ENCODE measurements at places on chromosomes 1 and 21.

- no peaks in the 10 kb centered on the region for H3K27me3 ChIP-seq
- no peak overlapping the region for H3K4me3 ChIP-seq
- no peaks in the 10 kb centered on the region for H3K36me3 ChIP-seq
- no peak for DNase-seq
Measured at GRCh38 chr1:42450061-42450460, 5.8 kb downstream of the ZMYND12 start.

DNA sequence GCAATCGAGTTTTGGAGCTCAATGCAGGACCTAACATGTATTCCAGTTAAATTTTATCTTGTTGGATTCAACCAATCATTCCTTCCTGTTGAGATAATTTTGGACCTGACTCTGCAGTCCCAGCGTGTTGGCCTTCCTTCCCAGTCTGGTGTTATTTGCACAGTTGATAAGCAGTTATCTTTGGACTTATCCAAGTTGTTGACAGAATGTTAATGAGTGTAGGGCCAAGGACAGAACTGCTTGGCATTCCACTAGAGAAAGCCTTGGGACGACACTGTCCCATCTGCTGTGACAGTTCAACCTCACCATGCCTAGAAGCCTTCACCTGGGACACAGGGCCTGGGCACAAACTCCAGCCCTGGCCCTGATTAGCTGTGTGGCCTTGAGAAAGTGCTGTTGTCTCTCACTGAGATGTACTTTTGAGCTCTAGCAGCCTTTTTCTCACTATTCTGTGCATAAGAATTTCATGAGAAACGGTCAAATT, 104.1 kb upstream of the SLC25A33 start:
- H3K27me3 ChIP-seq, result no peaks in the 10 kb centered on the region
- no peak overlapping the region for H3K4me3 ChIP-seq
- DNase-seq, result no peak
- H3K36me3 ChIP-seq, result no peaks in the 10 kb centered on the region
- peak overlapping the region; percentile 23 for H3K27ac ChIP-seq
- peaks cover 31% of the 10 kb centered on the region for H3K4me1 ChIP-seq

GRCh38 chr21:20451046-20451445, 547.2 kb upstream of the NCAM2 start:
- no peak overlapping the region for H3K4me3 ChIP-seq
- H3K36me3 ChIP-seq, result no peaks in the 10 kb centered on the region
- no peaks in the 10 kb centered on the region for H3K27me3 ChIP-seq
- no peaks in the 10 kb centered on the region for H3K4me1 ChIP-seq
- DNase-seq, result no peak

GRCh38 chr21:17613242-17613676, 558 bp upstream of the BTG3 start:
- peak overlapping the region; percentile 80 for H3K4me3 ChIP-seq
- no peaks in the 10 kb centered on the region for H3K27me3 ChIP-seq
- peak overlapping the region; percentile 93 for H3K27ac ChIP-seq
- peaks cover 7% of the 10 kb centered on the region for H3K4me1 ChIP-seq
- DNase-seq, result no peak

DNA sequence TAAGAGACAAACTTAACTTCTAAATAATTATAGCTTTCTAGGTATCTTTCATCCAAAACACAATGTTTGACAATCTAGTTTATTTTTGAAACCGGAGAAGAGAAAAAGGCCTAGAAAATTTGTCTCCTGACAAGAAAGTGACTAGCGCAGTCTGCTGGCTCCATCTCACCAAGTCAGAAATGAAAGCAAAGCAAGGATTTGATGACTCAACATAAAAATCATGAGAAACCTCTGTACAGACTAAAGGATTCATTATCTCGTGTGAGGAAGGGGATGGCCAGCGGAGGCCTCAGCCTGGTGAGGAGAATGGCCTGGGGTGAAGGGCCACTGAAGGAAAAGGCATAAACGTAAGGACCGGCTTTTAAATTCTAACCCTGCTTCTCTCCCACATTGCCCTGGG, 20.0 kb upstream of the TSNAX start:
- no peaks in the 10 kb centered on the region for H3K36me3 ChIP-seq
- H3K27ac ChIP-seq, result peak overlapping the region; percentile 9
- no peak for DNase-seq

DNA sequence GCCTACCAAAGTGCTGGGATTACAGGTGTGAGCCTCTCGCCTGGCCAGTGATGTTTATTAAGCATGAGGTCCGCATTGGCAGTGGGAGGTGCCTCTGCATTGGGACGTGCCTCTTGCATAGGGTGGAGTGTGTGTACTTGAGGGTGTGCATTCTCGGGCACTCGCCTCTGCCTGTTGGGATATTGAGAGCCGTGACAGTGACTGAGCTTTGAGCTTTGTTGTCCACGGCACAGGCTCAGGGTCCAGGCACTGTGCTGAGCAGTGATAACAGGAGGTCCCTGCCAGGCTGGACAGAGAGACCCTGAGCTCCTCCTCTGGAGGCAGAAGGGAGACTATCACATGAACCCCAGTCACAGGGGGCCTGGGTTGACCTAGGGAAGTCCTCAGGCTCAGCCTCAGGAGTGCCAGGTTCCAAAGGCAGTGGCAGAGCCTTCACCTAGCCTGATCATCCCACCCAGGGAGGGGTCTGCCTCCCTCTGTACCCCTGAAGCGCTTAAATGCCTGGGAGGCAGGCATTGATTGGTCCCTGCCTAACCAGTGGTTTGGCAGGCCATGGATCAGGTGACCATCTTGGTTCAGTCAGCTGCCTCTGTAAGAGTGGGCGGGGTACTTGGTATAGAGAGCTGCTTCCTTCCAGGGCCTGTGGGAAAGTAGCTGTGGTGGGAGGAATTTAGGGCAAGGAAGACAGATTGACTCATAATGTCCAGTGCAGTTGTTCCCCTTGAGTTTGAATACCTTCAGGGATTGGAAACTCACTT, 213.8 kb upstream of the TMEM51 start:
- H3K27me3 ChIP-seq, result no peaks in the 10 kb centered on the region
- H3K36me3 ChIP-seq, result peaks cover 20% of the 10 kb centered on the region
- H3K4me1 ChIP-seq, result peaks cover 46% of the 10 kb centered on the region
- no peak for DNase-seq
- H3K4me3 ChIP-seq, result no peak overlapping the region

DNA sequence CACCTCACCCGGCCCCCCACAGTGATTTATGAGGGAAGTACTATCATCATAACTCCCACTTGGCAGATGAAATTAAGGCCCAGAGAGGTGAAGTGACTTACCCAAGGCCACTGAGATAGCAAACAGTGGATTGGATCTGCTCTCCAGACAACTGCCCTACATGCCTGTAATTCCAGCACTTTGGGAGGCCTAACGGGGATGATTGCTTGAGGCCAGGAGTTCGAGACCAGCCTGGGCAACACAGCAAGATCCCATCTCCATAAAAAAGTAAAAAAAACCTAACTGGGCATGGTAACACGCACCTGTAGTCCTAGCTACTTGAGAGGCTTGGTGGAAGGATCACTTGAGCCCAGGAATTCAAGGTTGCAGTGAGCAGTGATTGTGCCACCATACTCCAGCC, 14.2 kb upstream of the RNF19B start:
- H3K36me3 ChIP-seq, result no peaks in the 10 kb centered on the region
- H3K4me1 ChIP-seq, result peaks cover 14% of the 10 kb centered on the region
- no peak for DNase-seq
- no peak overlapping the region for H3K27ac ChIP-seq
- H3K4me3 ChIP-seq, result no peak overlapping the region
- no peaks in the 10 kb centered on the region for H3K27me3 ChIP-seq

DNA sequence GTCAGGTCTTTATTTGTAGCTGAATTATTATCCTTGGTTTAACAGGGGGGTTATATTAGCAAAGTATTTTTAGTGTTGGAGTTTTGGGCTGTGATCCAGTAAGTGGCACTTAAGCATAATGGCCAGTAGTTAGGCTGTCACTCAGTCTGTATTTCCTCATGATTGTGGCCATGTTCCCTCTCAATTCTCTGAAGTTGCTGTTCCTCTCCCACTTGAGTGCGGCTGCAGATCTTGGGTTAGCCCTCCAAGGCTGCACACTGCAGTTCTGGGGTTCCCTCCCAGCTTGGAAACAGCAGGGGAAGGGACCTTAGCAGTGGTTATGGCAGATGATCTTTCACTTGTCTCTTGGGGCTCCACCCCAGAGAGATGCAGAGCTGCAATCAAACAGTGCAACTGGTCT, 23.2 kb upstream of the DENND1B start:
- H3K4me1 ChIP-seq, result peaks cover 6% of the 10 kb centered on the region
- H3K27ac ChIP-seq, result no peak overlapping the region
- no peak for DNase-seq
- H3K36me3 ChIP-seq, result no peaks in the 10 kb centered on the region

DNA sequence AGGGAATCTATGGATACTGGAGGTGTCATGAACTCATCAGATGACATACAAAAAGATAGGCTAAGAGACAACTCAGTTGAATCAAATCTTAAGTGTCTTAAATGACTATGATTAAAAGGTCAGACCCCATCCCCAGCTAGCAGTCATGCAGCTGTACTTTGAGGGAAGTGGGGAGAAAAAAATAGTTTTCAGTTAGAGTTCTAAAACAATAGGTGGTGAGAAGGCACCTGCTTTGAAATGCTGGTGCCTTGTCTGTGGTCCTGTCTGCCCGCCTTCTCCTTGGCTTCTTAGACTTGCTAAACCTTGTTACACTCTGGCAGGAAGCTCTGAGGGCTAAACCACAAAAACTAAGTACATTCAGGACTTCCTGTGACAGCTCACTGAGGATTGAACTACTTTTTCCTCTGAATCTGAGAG, 15.3 kb downstream of the CD2 start:
- H3K36me3 ChIP-seq, result no peaks in the 10 kb centered on the region
- DNase-seq, result no peak
- peak overlapping the region; percentile 29 for H3K27ac ChIP-seq
- no peaks in the 10 kb centered on the region for H3K27me3 ChIP-seq
- no peaks in the 10 kb centered on the region for H3K4me1 ChIP-seq

GRCh38 chr1:229597877-229598276, 28.0 kb downstream of the TAF5L start:
- H3K27ac ChIP-seq, result peak overlapping the region; percentile 85
- H3K36me3 ChIP-seq, result peaks cover 12% of the 10 kb centered on the region
- H3K4me1 ChIP-seq, result no peaks in the 10 kb centered on the region
- no peak for DNase-seq
- H3K27me3 ChIP-seq, result no peaks in the 10 kb centered on the region
- H3K4me3 ChIP-seq, result no peak overlapping the region

GRCh38 chr1:50976111-50976889, 6.3 kb downstream of the CDKN2C start:
- H3K27ac ChIP-seq, result peak overlapping the region; percentile 96
- no peaks in the 10 kb centered on the region for H3K4me1 ChIP-seq
- no peak for DNase-seq
- no peaks in the 10 kb centered on the region for H3K27me3 ChIP-seq
- H3K4me3 ChIP-seq, result peak overlapping the region; percentile 80
- H3K36me3 ChIP-seq, result no peaks in the 10 kb centered on the region

- no peak overlapping the region for H3K4me3 ChIP-seq
- H3K27me3 ChIP-seq, result no peaks in the 10 kb centered on the region
- no peak overlapping the region for H3K27ac ChIP-seq
- no peaks in the 10 kb centered on the region for H3K36me3 ChIP-seq
- no peak for DNase-seq
Measured at GRCh38 chr1:246095443-246095842, 411.6 kb downstream of the SMYD3 start.

DNA sequence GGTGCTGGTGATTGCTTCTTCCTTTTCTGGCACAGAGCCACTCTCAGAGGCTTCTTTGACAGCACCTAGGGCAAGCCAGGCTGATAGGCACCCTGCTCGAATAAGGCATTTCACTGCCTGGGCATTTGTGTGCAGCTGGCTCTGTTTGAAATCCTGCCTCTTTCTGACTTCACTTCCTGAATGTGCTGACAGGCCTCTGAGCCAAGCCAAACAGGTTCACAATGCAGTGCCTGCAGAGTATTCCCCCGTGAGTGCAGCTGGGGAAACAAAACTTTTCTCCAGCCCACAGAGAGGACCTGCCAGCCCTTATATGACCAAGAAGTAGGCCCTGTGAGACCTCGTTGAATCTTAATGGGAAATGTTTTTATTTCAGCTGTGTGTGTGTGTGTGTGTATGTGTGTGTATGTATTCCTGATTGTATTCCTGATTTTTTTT, 10.4 kb downstream of the JUN start:
- no peak for DNase-seq
- peak overlapping the region; percentile 60 for H3K27ac ChIP-seq
- H3K27me3 ChIP-seq, result no peaks in the 10 kb centered on the region

DNA sequence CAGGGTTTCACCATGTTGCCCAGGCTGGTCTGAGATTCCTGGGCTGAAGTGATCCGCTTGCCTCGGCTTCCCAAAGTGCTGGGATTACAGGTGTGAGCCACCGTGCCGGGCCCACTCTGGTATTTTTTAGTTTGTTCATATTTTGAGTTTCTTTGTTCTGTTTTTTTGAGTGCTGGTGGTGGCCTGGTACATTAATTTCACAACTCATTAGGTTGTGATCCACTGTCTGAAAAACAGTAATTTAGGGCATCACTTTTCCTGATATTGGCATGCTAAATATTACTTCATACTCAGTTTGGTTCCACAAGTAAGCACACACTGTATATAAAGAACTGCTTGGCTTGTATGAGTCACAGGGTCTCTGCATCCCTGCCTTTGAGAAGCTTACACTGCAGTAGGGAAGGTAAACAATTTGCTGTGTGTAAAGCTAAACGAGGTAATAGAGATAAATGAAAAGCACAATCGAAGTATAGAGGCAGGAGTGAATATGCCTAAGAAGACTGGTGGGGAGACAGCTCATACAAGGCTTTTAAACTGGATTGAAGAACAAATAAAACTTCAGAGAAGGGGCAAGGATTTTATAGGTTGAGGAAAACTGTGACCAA, 7.7 kb downstream of the SNX27 start:
- no peak overlapping the region for H3K4me3 ChIP-seq
- H3K27me3 ChIP-seq, result no peaks in the 10 kb centered on the region
- no peak for DNase-seq
- H3K27ac ChIP-seq, result peak overlapping the region; percentile 66
- H3K4me1 ChIP-seq, result peaks cover 42% of the 10 kb centered on the region

DNA sequence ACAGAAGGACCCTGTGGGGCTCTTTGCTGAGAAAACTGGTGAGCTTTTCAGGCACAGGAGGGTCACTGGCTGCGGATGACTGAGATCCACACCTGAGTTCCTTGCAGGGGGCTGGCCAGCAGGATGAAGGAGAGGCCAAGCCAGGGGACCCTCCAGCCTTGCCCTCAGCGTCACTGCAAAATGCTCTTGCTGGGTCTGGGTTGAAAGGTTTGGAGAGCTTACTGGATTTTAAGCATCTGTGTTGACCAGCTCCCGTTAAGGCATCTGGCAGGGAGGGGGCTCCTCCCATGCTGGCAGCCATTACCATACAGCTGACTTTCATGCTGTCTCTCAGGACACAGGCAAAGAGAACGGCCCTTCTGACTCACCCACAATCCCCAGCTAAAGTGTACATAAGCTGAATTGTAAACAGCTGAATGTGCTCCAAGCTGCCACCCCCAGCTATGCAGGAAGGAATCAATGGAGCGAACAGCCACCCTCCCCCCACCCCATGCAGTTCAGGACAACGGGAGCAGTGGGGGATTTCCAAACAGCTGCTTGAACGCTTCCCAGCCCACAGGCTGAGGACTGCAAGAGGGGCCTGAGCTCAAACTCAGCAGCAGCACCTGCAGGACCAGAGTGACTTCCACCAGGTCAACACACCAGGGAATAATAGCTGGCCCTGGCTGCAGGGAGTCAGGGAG, 21.3 kb upstream of the A3GALT2 start:
- no peak for DNase-seq
- no peaks in the 10 kb centered on the region for H3K27me3 ChIP-seq
- no peak overlapping the region for H3K4me3 ChIP-seq
- peak overlapping the region; percentile 94 for H3K27ac ChIP-seq
- H3K4me1 ChIP-seq, result peaks cover 79% of the 10 kb centered on the region
